ENCODE measurements at places on chromosomes 1 and 21.

GRCh38 chr1:165257969-165258459 is 98.5 kb downstream of the LMX1A start:
- DNase-seq: peak; percentile 2

- no peak for DNase-seq
These were observed 49.1 kb downstream of the RBM11 start for GRCh38 chr21:14265023-14265422.

DNA sequence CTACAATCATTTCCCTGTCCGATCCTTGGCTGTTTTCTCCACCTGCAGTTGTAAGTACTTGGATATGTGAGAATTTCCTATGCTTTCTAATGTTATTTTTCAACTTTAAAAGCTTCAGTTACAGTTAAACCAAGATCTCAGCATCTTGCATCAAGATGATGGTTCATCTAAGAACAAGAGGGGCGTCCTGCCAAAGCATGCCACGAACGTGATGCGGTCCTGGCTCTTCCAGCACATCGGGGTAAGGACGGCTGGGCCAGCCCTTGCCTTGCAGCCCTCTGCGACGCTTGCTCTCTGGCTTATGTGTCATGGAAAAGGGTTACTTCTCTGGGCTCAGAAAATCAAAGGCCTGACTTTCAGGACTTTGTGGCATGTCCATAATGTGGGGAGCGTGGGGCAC is 46.8 kb downstream of the PKNOX1 start:
- DNase-seq: no peak

DNA sequence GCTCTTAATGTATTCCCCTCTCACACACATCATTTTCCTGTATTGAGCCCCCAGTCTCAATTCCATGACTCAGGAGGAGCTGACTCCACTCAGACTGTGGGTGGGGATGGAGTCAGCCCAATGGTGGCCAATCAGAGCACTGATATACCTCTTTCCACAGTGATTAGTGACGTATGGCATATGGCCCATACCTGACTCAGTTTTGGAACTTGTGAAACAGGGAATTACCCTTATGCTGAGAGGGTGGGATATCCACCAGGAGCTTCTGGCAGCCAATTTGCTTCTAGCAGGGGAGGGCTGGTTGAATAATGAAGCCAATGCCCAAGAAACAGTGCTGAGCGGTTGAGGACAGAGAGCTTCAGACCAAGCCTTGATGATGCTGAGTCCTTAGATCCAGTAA is 86.4 kb upstream of the SPATA6 start:
- no peak for DNase-seq

GRCh38 chr1:34792868-34793727 is at the start of gene GJA4:
Gene GJA4, plus strand, starts transcription at chr1:34792999. Its CDS starts 1,215 bp downstream, at chr1:34794214.
- no peak for DNase-seq

DNA sequence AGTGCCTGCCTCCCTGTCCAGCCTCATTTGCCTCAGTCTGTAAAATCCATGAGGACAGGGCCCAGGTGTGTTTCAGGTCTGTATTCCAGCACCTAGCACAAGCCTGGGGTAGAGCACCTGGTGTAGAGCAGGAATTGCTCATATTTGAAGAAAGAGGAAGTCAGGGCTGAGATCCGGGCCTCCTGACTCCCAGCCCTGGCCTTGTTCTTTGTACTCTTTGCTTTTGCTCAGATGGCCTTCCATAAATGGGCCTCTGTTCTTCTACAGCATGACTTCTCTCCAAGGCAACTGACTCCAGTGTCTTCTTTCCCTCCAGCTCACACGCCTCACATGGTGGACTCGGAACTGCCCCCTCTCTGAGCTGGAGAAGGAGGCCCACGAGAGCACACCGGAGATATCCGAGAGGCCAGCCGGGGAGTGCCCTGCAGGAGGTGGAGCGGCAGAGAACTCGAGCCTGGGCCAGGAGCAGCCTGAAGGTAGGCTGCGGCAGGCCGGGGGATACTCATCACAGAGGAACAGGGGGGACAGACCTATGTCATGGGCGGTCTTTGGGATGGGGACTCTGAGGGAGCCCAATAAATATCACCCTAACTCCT is 19.7 kb downstream of the SLC5A9 start:
- no peak for DNase-seq

GRCh38 chr1:18735224-18735997 is 104.8 kb downstream of the PAX7 start:
- DNase-seq: no peak

GRCh38 chr1:81238129-81238528 is 562.6 kb upstream of the ADGRL2 start:
- no peak for DNase-seq

- no peak for DNase-seq
These were observed 40.9 kb downstream of the PTAFR start for GRCh38 chr1:28135371-28136168.

DNA sequence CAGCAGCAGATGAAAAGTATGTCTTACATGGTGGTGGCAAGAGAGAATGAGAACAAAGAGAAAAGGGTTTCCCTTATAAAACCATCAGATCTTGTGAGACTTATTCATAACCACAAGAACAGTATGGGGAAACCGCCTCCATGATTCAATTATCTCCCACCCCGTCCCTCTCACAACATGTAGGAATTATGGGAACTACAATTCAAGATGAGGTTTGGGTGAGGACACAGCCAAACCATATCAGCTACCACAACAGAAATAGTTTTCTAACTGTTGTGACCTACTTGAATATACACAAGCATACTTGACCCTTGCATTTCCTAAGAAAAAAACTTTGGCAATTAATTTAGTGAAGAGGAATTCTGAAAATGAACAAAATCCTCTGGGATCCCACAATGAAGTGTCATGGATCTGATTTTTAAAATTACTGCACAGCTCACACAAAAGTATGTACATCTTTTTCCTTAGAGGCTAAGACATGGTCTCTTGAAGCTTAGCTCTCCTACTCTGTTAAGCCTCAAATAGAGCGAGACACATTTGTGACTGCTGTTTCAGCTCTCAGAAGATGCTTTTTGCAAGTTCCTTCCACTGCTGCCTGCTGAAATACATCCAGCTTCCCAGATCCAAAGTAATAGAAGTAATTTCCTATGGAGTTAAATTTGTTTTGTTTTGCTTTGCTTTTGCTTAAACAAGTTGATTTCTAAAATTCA is 265.8 kb downstream of the DPYD start:
- no peak for DNase-seq

GRCh38 chr1:47325528-47325927 is 8.1 kb upstream of the CMPK1 start:
- no peak for DNase-seq

- DNase-seq: no peak
These were observed 599.0 kb downstream of the AGBL4 start for GRCh38 chr1:49424782-49425181.

- no peak for DNase-seq
These were observed 32.3 kb downstream of the LRRC8B start for GRCh38 chr1:89556726-89557444.

DNA sequence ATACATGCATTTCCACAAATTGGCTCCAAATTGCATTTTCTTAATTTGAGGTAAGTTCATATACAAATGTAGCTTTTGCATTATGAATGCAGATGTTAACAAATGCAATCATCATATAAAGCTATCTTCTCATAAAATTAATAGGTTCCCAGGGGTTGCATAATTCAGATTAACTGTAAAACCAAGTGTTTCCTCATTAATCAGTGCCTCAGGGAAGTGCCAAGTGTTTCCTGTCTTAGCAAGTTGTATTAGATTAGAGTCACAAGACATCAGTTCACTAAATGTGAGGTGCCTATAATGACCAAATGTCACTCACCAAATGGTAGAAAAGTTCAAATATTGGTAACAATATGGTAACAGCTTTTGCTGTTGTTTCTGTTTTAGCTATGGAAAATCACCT is 140.8 kb downstream of the PTGER3 start:
- DNase-seq: no peak

DNA sequence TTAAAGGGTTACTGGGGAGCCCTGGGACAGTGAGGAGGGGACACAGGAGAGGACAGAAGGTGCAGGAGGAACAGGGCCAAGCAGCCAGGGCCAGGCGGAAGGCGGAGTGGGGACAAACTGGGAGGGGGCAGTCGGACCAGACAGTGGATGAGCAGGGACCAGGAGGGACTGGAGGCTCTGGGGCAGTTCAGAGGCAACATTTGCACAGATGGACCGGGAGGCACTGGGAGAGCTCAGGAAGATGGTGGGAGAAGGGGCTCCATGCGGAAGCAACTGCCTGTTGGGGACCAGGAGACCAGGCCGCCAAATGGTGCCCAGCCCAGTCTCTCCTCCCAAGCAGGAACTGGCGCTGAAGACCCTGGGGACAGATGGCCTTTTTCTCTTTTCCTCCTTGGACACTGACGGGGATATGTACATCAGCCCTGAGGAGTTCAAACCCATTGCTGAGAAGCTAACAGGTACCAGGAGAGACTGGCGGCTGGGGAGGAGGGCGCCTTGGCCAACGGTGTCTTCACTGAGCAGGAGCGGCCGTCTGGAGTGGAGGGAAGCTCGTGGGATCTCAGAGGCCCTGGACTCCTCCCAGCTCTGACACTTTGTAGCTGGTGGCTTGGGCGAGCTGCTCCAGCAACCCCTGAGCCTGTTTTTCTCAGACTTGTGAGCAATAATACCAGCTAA is 847 bp downstream of the SELENON start:
- DNase-seq: no peak

DNA sequence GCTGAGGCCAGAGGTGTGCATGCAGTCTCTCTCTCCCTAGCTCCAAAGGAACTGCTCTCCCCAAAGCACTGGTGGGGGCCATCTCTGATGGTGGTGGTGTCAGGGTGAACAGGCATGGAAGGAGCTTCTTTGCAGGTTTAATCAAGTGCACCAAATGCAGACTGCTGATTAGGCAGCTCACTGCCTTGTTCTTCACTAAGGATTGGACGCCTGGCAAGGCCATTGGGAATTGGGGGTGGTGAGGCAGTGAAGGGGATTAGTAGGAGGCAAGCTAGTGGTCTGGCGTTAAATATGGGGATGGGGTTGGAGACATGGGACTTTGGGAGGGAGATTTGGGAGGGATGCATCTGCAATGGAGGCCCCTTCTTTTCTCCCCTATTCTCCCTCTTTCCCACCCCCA is 1.5 kb downstream of the CACNA1E start:
- no peak for DNase-seq

DNA sequence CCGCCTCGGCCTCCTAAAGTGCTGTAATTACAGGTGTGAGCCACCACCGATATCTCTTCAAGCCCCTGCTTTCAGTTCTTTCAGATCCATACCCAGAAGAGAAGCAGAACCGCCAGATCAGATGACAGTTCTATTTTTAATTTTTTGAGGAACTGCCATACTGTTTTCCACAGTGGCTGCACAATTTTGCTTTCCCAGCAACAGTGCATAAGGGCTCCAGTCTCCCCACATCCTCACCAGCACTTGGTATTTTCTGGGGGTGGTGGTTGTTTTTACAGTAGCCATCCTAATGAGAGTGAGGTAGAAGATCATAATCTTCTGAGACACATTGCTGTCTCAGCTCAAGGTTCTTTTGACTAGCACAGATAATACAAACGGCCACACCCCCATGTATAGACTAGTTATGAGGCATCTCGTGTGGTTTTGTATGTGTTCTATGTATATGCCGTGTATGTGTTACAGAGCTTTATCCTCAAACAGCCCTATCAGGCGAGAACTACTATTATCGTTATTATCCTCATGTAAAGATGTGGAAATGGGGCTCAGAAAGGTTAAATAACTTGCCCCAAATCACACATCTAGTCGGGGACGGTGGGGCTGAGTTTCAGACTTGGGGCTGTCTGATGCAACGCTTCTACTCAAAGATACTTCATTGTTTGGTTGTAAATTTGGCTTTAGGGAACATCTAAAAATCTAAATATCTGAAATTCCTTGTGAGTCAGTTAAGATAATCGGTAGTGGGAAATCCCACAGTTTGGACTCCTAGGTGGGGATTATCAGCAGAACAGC is 12.0 kb downstream of the FHAD1 start:
- DNase-seq: no peak

DNA sequence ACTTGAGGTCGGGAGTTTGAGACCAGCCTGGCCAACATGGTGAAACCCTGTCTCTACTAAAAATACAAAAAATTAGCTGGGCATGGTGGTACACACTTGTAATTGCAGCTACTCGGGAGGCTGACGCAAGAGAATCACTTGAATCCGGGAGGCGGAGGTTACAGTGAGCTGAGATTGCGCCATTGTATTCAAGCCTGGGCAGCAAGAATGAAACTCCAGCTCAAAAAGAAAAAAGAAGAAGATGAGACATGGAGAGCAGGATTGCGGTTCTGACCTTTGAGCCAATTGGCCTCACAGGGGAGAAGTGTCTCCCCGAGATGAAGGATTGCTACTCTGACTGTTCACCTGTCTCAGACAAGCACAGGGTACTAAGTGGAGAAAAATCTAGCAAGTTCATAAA is 6.6 kb downstream of the SCCPDH start:
- no peak for DNase-seq

GRCh38 chr1:116769104-116769452 is 14.8 kb downstream of the CD2 start:
- peak; percentile 32 for DNase-seq

GRCh38 chr1:37755951-37756560 is 8.9 kb downstream of the EPHA10 start:
- no peak for DNase-seq

GRCh38 chr1:204075890-204076846 is 3.3 kb downstream of the SOX13 start:
- no peak for DNase-seq

DNA sequence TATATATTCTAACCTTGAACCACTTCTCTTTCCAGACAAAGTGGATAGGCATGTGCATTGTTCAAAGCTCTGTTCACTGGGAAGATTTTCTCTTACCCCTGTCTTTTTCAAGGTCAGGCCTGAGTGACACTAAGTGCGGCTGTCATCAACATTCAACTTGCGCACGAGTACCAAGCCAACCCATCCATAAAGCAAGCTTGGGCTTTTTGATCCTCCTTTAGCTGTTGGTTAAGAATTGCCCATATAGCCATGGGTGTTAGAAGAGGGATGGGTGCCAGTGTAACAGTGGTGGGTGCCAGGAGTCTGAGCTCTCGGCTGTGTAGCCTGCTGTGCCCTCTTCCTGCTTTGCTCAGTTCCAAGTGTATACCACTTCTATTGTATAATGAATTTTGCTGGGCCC is 136.1 kb downstream of the GLUL start:
- no peak for DNase-seq

DNA sequence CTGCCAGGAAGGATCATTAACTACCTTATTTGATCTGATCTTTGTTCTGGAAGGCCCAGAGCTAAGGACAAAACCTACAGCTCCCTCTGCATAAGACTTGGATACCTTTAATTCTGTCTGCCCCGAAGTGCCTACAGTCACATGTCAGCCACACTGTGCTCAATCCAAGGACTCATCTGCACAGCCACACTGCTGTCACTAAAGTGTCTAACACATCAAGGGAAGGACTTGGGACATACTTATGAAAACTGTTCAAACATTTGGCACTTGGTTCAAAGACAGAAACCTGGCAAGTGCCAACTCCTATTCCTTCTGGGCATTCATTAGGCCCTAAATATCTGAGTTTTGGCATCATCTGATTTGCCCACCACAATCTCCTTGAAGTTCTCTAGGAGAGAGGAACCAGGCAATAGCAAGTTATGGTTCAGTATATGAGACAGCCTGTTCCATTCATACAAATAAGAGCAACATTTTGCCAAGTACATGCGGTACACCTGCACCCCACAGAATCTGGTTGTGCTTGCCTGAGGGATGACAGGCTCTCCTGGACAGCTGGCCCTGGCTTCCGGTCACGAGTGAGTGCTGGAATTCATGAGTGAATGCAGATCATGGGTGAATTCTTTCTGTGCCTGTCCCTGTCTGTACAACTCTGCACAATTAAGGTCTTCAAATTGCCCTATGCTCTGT is 105.9 kb downstream of the KCNK1 start:
- no peak for DNase-seq

- DNase-seq: no peak
These were observed 7.4 kb upstream of the B3GALNT2 start for GRCh38 chr1:235511470-235512240.

All from CD4-positive, alpha-beta T cell (primary cell).